Stimulated activated CD4-positive, alpha-beta T cell treated with anti-CD3 and anti-CD28 coated beads, Interleukin-2, amount 100 ng/mL, for 4 hours (primary cell): ENCODE measurements at places on chromosomes 13 and 19.

DNA sequence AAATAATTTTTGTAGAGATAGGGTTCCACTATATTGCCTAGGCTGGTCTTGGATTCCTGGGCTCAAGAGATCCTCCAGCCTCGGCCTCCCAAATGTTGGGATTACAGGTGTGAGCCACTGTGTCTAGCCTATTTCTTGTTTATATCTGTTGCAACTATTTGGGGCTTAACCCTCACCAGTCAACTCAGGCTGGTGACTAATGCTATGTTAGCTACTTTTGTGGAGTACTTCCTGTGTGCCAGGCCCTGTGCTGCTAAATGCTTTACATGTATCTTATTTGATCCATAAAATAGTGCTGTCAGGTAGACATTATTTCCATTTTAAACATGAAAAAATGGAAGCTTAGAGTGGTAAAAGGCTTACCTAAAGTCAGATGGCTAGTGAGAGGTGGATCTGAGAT, 13.8 kb downstream of the CEACAM1 start:
- no peak for DNase-seq

- no peak for DNase-seq
Observed at GRCh38 chr13:42151781-42152180, 103.3 kb downstream of the DGKH start.

GRCh38 chr13:34657716-34658115, 284.4 kb upstream of the NBEA start:
- DNase-seq: no peak

DNA sequence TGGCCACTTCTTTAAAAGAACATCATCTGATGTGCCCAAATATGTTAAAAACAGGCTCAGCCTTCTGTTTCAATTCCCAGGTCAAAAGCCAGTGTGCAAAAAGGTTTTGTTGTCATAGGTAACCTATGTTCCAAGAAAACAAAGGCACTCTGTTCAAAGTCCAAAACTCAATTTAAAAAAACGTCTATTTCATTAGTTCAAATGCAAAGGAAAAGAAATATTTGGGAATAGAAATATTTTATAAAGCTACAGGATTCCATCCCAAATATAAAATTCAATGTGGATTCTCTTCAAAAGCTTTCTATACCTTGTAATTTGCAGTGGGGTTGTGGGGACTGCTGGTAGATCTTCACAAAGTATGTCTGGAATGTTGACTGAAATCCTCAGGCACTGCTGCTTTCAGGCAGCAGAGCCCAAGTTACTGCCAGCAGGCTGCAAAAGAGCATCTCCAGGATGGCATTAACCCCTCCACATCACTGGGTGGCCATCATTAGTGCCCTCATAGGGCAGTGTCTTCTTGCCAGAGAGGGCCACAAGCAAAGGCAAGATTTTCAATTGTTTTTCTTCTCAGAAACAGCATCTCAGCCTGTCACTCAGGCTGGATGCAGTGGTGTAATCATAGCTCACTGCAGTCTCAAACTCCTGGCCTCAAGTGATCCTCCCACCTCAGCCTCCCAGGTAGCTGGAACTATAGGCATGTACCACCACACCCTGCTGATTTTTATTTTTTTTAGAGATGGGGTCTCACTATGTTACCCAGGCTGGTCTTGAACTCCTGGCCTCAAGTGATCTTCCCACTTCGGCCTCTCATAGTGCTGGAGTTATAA, 22.8 kb upstream of the STK24 start:
- no peak for DNase-seq

DNA sequence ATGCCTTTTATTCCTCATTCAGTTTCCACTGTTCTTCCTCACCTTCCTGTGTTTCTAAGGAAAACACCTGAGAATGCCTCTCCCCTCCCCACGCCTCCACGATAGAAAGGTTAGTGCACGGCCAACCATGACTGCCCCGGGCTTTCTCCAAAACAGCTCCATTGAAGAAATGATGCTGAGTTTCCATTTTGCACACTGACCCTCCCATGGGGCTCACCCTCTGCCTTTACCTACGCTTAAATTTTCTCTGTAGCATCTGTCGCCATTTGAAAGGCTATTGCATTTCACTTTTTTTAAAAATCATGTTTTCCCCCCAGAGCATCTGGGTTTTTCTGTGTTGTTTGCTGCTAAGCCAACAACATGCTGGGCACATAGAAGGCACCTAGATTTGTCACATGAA, 48.2 kb downstream of the ABCC4 start:
- no peak for DNase-seq

- peak; percentile 82 for DNase-seq
Observed at GRCh38 chr19:16070366-16070990, 5.8 kb upstream of the TPM4 start.

GRCh38 chr19:44111910-44112463, 1.2 kb upstream of the ZNF225 start:
- DNase-seq: no peak

- DNase-seq: no peak
Observed at GRCh38 chr19:10245189-10245939, 6.7 kb upstream of the MRPL4 start.

- no peak for DNase-seq
Observed at GRCh38 chr13:20616059-20616797, 49.3 kb downstream of the IFT88 start.

DNA sequence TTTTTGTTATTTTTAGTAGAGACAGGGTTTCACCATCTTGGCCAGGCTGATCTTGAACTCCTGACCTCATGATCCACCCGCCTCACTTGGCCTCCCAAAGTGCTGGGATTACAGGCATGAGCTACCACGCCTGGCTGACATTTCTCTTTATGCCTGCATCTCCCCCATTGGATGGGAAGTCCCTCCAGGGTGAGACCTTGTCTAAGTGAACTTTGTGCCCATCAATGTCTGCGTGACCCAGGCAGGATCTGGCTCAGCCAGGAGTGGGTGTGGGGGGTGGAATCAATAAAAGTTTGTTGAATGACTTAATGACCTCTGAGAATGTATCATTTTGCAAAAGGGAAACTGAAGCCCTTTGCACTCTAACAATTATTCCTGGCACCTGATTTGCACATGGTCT, 1.8 kb upstream of the ARRDC5 start:
- DNase-seq: no peak

GRCh38 chr13:97627566-97627965, 193.6 kb downstream of the RAP2A start:
- no peak for DNase-seq

- no peak for DNase-seq
Observed at GRCh38 chr19:18558604-18559003, 934 bp downstream of the KXD1 start.

DNA sequence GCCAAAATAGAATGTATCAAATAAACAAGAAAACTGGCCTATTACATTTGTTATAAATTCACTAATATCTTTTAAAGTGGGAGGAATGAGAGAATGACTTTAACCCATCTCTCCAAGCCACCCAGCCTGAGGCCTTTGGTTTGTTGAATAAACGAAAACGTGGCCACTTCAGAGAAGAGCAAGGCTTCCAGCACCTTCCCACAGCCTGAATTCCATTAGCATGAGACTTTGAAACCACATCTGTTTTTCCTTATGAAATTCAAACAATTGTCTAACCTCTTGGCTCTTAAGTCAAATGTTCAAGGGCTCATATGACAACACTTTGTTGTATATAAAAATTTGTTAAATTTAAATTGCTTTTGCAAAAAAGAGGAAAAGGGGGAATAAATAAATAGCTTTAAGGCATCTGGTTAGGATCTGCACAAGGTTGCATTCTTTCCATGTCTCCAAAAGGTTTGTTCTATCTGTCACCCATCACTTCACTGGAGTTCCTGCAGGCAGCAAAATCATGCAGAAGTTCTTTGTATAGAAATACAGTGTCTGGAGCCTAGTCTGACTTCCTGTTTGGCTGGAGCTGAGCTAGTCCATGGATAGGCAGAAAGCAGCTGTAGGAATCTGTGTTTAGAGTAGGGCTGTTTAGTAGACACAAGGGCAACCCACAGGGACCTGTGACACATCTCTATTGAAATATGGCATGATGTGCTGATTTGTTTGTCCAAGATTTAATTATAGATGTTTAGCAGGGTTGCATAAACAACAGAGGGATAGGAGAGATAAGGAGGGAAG, 502.3 kb downstream of the KCTD12 start:
- DNase-seq: no peak

- no peak for DNase-seq
Observed at GRCh38 chr19:30630289-30631032, 258.3 kb downstream of the ZNF536 start.

DNA sequence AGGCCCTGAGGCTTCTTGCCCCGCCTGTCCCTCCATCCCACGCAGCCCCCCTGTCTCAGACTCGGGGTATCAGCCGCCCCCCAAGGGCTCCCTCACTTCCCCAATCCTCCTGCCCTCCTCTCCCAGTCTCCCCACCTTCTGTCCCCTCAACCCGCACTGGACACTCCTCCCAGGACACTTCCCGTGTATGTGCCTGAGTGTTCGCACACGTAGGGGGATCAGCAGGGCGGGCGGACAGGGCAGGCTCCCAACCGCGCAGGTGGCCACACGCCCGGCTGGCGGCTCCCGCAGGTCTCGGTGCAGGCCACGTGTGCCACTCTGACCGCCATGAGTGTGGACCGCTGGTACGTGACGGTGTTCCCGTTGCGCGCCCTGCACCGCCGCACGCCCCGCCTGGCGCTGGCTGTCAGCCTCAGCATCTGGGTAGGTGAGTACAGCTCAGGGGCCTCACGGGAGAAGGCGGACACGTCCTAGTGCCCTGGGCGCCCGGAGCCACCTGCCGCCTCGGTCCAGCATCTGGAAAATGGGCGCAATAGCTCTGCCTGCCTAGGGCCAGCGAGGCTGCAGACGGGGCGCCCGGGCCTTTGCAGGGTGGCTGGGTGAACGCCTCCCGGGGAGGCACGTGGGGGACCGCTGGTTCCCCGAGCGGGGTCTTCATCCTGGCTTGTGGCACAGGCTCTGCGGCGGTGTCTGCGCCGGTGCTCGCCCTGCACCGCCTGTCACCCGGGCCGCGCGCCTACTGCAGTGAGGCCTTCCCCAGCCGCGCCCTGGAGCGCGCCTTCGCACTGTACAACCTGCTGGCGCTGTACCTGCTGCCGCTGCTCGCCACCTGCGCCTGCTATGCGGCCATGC, 2.3 kb downstream of the KISS1R start:
- no peak for DNase-seq

DNA sequence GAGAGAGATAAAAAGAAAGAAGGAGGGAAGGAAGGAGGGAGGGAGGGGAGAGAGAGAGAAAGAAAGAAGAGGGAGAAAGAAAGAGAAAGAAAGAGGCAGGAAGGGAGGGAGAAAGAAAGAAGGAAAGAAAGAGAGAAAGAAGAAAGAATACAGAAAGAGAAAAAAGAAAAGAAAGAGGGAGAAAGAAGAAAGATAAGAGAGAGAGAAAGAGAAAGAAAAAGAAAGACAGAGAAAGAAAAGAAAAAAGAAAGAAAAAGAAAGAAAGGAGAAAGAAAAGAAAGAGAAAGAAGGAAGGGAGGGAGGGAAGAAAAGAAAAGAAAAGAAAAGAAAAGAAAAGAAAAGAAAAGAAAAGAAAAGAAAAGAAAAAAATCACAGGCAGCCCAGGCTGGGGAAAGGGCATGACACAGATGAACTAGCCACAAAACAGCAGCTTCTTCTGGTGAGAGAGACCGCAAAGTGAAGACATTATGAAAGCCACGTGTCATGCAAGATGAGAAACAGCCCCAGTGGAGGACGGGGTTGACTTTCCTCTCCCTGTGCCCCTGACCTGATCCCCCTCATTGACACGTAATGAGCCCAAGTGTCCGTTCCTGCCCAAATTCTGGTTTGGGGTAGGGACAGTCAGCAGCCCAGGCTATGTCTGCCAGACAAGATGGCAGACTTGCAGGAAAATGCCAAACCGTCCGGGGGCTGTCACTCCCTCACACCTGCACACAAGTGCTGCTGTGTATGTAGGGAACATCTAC, 102.1 kb downstream of the INSR start:
- DNase-seq: no peak

DNA sequence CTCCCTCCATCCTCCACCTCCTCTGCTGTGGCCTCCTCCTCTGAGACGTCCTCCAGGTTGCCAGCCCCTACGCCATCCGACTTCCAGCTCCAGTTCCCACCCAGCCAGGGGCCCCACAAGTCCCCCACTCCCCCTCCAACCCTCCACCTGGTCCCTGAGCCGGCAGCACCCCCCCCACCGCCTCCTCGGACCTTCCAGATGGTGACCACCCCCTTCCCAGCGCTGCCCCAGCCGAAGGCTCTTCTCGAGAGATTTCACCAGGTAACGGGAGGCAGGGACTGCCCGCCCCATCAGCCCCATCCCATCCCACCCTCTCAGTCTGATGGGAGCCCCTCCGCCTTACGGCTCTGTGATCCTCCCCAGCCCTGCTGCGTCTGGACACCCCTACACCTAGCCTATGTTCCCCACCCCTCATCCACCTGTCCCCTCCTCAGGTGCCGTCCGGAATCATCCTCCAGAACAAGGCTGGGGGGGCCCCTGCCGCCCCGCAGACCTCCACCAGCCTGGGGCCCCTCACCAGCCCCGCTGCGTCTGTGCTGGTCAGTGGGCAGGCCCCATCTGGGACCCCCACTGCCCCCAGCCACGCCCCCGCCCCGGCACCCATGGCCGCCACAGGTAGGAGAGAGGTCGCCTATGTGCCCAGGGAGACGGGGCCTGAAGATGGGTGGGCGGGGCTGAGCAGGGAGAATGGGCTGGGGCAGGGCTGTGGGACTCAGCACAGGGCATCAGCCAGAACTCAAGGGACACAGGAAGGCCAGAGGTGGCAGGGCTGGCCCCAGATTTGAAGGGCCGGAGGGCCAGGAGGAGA, 18.6 kb upstream of the EHD2 start:
- DNase-seq: no peak

GRCh38 chr13:70585109-70585508, 476.9 kb upstream of the KLHL1 start:
- DNase-seq: no peak

DNA sequence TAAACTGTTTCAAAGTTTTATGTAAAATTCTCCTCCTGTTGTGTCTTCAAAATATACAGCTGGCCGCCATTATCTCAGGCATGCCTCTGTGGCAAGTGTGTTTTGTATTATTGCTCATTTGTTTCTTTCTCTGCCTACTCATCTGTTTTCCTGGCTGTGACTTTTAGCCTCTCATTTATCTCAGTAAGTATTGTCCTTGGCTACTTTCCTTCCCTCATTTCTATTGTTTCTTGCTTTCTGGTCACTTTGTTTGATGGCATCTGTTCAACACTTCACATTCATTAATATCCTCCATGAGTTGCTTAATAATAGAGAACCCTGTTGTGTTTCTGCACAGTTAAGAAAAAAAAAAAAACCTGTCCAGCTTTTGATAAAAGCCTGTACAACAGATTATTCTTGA, 869.4 kb downstream of the PCDH17 start:
- DNase-seq: no peak

DNA sequence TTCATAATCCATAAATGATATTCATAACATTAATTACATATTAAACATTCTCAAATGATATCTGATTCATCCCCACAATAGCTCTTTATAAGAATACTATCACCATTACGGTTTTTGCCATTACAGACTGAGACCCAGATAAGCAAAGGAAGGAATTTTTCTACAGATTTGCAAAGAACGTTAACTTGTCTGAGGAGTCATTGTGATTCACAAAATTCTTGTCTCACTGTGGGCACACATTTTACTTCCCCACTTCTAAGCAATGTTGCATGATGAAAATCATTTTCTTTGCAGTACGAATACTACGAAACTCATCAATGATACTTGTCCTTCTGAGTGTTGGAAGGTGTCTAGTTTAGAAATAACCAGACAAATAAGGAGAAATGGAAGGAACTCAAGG, 70.1 kb downstream of the NALCN start:
- no peak for DNase-seq

- DNase-seq: peak; percentile 64
Observed at GRCh38 chr19:2888731-2889224, 11.9 kb upstream of the ZNF57 start.

GRCh38 chr13:90899416-90899815, 448.1 kb upstream of the MIR17HG start:
- no peak for DNase-seq
